ENCODE measurements at places on chromosomes 5 and 9.
A peak's percentile ranks its signal among the peaks of the same experiment; 100 is the strongest.

GRCh38 chr9:112764344-112764743, 13.8 kb downstream of the SNX30 start:
- DNase-seq: peak; percentile 28

DNA sequence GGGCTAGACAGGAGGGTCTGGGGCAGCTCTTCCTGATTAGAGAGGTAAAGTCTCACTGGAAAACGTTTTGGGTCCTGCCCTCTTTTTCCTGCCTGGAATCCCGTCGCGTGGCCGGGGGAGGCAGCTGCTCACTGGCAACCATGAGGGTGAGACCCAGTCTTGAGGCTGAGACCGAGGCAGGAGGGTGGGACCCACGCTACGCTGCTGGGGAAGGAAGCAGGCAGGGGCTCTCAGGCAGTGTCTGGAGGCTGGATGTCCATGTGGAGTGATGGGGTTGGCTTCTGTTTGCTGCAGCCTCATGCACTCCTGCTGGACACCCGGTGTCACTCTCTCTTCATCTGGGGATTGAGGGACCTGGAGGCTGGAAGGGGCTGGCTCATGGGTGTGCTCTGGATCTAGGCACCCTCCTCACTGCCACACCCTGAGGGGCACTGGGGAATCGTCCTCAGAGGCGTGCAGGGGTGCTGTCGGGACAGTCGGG, 11.3 kb upstream of the SLC2A6 start:
- no peak for DNase-seq

GRCh38 chr5:115456539-115457040, 88.0 kb downstream of the FEM1C start:
- DNase-seq: no peak

- DNase-seq: peak; percentile 64
Measured at GRCh38 chr9:121700165-121700831, 48.9 kb downstream of the DAB2IP start.

GRCh38 chr9:90773617-90774016, 28.0 kb upstream of the SYK start:
- DNase-seq: peak; percentile 52

GRCh38 chr5:132821791-132822190, 8.7 kb downstream of the SHROOM1 start:
- peak; percentile 47 for DNase-seq

DNA sequence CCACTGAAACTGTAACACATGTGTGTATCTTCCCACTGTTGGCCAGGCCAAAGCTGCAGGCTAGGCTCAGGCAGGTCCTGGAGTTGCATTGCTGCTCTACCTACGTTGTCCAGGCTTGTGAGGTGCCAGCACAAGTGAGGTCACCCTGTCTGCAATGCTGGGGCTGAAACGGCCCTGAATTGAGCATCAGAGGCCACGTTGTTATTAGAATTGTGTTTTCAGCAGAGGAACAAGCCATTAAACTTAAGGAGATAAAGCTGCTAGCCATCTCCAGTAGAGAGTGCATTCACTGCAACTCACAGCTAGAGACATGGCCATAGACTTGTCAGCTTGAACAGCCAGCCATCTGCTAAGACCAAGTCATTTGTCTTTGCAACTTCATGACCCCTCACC, 191.8 kb downstream of the SEMA6A start:
- no peak for DNase-seq

GRCh38 chr5:2570586-2570985, 180.9 kb downstream of the IRX2 start:
- DNase-seq: no peak

DNA sequence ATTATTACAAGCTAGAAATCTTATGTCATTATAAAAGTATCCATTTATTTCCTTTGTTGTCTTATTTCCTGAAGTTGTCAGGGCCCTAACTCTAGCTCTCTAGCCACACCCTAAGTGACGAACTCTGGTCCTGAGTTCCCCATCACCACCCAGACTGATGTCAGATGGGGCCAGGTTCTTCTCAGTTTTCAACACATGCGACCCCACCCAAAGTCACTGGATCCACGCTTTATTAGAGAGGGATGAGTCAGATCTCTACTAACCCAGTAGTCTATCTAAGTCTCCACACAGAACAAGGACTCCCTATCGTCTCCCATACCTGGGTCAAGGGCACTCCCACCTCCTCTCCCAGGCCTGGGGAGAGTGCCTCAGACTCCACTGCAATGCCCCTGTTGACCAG, 6.8 kb upstream of the FEM1C start:
- peak; percentile 39 for DNase-seq

- DNase-seq: no peak
Measured at GRCh38 chr5:149437391-149438040, 58.4 kb upstream of the IL17B start.

DNA sequence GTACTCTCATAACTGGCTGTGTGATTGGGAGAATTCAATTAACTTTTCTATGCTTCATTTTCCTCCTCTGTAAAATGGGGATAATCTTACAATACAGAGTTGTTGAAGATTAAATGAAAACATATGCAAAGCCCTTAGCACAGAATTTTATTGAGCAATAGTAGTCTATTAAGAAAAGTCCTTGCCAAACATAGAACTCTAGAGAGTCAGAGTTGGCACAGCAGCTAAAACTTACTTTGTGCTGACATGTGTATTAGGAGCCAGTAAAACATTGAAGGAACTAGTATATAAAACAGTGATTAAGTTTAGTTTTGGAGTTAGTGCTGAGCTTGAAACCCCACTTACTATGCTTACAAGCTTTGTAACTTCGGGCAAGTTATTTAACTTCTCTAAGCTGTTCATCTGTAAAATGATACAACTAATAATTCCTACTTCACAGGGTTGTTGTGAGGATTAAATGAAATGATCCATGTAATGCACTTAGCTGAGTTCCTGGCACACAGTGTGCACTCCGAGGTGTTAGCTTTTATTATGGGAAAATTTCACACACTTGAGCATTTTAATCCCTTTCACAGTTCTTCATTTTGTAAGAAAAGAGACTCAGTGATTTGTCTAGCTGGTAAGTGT, 20.0 kb upstream of the GRIN3A start:
- DNase-seq: no peak

- no peak for DNase-seq
Measured at GRCh38 chr5:124576848-124577409, 169.5 kb downstream of the ZNF608 start.

GRCh38 chr5:139658928-139659667, 10.9 kb downstream of the CXXC5 start:
- DNase-seq: peak; percentile 76

- no peak for DNase-seq
Measured at GRCh38 chr9:19748278-19749126, 40.3 kb downstream of the SLC24A2 start.

DNA sequence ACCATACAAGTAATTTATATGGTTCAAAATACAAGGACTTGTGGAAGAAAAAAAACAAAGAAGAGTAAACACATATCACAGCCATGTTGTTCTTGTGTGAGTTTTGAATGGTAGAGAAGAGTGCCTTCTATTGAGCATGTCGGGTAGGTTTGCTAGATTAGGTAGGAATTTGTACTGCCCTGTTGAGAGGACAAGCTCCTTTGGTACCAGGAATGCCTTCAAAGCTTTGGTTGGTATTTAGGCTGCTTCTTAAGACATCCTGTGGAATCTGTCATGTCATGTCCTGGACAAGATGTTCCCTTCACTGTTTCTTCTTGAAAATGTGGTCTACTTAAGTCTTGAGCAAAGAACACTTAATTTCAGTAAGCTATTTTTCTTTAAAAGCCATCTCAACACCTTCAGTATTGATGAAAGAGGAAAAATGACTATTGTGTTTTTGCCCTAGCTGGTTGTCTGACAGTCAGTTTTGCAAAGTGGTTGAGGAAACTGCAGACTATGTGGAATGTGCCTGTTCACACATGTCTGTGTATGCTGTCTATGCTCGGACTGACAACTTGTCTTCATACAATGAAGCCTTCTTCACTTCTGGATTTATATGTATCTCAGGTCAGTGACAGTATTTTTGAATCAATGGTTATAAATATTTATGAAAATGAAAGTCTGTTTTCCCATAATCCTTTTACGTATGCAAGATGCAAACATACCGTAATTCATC, 296.9 kb downstream of the ADGRV1 start:
- no peak for DNase-seq

DNA sequence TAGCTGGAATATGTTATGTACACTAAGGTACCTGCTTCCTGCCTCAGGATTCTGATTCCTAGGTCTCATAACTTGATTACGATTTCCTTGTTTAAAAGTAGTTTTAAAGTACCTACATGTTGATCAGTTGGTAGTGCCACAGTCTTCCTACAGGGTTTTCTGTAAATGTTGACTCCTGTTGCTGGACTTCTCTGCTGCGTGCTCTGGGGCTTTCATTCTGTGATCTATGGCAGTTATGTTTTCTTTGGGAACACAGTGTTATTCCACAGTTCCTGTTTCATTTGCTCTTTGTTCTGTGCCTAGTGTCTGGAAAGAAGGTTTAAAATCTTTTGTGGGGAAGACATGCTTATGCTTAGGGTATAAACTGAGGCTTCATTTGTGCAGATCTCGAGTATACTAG, 343.5 kb downstream of the PLK2 start:
- no peak for DNase-seq

GRCh38 chr5:10724781-10725507, 36.1 kb downstream of the DAP start:
- no peak for DNase-seq

- DNase-seq: no peak
Measured at GRCh38 chr9:133333011-133333410, 3.0 kb downstream of the SURF6 start.

GRCh38 chr9:7176561-7176960, 418.8 kb downstream of the KDM4C start:
- no peak for DNase-seq

DNA sequence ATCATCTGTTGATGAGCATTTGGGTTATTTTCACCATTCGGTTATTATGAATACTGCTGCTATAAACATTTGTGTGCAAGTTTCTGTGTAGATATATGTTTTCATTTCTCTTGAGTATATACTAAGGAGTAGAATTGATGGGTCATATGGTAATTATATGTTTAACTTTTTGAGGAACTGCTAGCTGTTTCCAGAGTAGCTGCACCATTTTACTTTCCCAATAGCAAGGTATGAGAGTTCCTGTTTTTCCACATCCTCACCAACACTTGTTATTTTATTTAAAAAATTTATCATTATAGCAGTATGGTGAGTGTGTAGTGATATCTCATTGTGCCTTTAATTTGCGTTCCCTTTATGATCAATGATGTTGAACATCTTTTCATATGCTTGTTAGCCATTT, 29.2 kb downstream of the CD14 start:
- DNase-seq: no peak

GRCh38 chr9:79007701-79008483, 563.9 kb upstream of the TLE4 start:
- no peak for DNase-seq

DNA sequence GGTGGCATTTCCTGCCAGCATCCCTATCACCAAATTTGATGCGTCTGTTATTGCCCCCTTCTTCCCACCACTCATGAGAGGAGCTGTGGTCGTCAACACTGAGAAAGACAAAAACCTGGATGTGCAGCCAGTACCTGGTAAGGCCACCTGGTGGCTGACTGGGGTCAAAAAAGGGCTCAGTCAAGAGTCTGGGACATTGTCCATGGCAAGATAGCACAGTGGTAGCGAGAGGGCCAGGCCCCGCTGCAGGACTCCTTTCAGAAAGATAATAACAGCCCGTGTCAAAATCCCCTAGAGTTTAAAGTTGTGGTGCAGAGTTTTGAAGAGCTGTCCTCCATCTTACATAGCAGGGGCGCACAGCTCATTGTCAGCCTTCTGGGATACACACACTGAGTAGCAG, 40.8 kb downstream of the CSF1R start:
- DNase-seq: no peak

DNA sequence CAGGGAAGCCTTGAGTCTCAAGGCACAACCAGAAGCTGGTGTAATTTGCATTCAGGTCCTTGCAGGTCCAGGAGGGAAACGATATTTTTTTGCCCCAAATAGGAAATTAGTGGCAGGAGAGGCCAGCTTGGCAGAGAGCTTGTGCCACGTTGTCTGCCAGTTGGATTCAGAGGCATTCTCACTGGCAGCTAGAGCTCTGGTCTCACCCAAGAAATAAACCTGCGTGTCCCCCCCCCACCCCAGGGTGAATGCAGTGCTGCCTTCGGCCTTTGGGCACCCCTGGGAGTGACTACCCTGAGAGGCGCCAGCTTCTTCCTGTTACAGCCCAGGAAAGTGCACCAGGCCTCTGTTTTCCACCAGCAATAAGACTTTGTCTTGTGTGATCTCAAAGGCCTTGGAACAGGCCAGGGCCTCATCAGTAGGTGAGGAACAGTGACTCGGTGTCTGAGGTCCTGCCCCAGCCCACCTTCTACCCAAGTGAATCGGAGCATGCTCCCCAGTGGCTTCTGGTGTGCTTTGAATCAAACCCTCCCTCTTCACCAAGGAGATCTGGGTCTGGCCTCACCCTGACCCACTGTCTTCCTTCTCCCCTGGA, 68.4 kb downstream of the HSPA4 start:
- no peak for DNase-seq

DNA sequence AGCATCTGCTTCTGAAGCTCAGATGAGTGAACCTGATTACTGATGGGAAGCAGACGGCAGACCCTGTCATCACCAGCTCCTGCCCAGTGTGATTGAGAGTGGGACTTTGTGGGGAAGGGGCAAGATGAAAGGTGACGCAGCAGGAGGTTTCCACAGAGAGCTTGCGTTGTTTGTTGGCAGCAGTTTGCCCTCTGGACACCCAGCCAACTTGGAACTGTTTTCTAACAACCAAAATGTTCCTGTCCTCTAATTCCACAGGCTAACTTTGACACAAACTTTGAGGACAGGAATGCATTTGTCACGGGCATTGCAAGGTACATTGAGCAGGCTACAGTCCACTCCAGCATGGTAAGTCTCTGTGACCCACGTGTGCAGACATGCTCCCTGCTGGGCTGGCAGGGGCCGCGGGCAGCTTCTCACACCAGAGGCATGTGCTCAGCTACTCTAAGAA, 20.9 kb downstream of the CYFIP2 start:
- no peak for DNase-seq

- DNase-seq: no peak
Measured at GRCh38 chr9:90767523-90768100, 34.0 kb upstream of the SYK start.

GRCh38 chr5:74638970-74639806, 1.3 kb downstream of the ENC1 start:
- DNase-seq: no peak
